Hypothalamus (tissue), 51 donors: ENCODE measurements at places on chromosomes 16 and 17.

DNA sequence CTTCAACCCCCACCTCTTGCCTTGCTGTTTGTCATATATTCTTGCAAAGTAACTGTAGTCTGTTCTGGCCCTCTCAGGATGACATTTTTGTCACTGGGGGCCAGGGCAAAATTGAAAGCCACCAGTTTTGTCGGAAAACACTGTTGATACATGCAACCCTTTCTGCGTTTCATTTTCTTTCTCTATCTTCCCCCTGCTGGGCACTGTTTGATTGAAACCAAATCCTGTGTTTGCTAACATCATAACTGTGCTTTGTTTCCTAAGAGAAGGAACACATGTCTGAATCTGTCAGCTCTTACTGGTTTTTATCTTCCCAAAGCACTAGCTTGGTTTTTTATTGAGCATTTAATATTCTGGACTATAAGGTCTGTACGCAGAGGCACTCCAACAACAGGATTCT, 11.7 kb upstream of the CPPED1 start:
- no peak for DNase-seq

DNA sequence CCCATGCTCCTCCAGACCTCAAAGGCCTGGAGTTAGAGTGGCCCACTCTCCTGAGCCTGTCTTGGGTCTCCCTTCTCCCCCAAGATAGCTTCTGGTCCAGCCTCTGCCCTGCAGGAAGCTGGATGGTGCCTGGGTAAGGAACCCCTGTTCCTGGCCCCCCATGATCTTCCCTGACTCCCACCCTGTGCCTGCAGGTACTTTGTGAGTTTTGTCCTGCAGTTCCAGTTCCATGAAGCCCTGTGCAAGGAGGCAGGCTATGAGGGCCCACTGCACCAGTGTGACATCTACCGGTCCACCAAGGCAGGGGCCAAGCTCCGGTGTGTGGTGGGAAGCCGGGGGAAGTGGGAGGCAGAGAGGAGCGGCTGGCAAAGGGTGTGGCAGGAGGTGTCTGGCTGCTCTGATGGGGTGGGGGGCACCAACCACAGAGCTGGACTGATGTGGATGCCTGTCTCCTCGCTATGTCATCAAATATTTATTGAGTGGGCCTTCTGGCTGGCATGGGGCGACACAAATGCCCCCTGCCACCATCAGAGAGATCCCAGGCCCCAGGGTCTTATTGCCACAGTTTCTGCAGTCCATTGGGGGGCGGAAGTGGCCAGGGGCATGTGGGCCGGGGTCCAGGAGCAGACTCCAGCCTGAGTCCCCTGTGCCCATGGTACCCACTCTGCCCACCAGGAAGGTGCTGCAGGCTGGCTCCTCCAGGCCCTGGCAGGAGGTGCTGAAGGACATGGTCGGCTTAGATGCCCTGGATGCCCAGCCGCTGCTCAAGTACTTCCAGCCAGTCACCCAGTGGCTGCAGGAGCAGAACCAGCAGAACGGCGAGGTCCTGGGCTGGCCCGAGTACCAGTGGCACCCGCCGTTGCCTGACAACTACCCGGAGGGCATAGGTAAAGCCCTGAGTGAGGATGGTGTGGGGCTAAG, 7.1 kb downstream of the ACE start:
- no peak for DNase-seq

GRCh38 chr16:50154420-50154950, 1.4 kb downstream of the TENT4B start:
- DNase-seq, result peak; percentile 30

DNA sequence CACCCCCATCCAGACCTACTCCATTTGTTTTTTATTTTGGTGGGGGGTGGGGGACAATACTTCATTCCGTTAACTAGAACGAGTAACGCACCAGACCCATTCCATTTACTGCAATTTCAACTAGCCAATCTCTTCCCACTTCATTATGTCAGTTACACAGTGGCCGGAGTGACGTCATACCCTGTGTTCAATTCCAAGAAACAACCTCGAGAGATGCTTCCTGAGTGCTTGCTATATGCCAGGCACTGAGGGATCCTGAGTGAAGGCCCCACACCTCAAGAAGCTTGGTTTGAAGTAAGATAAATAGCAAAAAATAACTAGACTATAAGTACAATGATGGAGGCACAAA, 9.1 kb upstream of the SIAH1 start:
- no peak for DNase-seq

- DNase-seq, result no peak
Measured at GRCh38 chr17:30519707-30520106, 42.5 kb downstream of the GOSR1 start.

DNA sequence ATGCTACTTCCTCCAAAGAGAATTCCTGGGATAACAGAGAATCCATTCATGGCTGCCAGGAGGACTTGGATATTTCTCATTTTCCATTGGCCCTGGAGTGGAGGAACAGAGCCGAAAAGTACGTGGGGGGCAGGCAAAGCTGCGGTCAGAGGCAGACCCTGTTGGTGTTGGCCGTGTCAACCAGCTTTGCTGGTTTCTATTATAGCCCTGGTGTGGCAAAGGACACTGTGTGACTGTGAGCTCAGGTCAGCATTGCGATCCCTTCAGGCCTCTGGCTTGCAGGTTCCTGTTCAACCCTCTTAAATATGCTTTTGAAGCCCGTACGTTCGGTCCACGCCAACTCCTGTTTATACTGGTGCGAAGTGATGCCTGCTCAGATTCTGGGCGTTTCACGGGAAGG, 596.2 kb downstream of the MAF start:
- peak; percentile 10 for DNase-seq

DNA sequence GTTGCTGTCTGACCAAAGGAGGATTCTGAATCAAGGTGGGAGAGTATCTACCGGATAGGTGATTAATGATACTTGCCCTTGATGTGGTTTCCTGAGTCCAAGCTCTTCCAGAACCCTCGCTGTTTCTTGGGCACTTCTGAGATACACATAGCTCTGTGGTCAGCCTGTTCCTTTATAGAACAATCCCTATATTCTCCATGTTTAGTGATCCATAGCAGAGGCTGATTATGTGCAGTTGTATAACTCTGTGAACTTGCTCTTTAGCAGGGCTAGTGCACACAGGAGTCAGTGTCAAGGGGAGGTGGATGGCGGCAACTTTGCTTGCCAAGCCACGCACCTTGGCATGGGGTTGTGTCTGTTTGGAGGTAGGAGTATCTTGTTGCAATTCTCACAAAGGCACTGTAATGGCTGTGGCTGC, 36.1 kb downstream of the ARL4D start:
- DNase-seq, result no peak

- DNase-seq, result no peak
Measured at GRCh38 chr17:4497101-4497824, 1.4 kb upstream of the SPNS2 start.

DNA sequence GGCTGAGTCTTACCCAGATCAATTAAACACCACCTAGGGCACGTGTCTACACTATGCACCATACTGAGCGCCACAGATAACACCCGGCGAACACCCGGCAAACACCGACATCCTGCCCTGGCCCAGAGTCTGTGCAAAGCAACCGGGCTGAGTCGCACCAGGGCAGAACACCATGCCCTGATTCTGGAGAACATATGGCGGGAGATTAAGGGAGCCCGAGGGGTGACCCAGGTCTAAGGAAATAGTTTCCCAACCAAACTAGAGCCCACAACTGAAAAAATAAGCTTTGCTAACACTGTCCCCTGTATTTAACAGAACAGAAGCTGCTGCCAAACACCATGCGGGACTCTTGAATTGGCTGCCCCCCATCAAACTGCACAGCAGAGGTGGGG, 22.1 kb downstream of the MYO18A start:
- DNase-seq, result no peak

DNA sequence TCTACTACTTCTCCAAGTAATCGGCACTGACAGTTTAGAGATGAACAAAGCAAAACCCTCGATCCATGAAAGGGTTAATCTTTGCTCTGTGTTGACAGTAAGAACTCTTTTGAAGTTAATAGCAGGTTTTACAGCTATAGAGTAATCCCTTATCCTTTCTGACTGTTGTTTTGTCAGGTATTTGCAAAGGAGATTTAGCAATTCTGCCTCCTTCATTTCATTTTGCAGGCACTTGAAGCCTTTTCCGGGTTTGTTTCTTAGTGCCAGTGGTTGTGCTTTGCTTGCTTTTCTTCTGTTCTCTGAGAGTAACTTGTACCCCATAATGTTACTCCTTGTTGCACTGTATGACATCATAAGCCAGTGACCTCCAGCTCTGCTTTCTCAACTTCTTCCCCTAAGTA, 64.5 kb downstream of the TANGO6 start:
- DNase-seq, result no peak

- DNase-seq, result no peak
Measured at GRCh38 chr17:39635614-39636176, 1.2 kb upstream of the STARD3 start.

DNA sequence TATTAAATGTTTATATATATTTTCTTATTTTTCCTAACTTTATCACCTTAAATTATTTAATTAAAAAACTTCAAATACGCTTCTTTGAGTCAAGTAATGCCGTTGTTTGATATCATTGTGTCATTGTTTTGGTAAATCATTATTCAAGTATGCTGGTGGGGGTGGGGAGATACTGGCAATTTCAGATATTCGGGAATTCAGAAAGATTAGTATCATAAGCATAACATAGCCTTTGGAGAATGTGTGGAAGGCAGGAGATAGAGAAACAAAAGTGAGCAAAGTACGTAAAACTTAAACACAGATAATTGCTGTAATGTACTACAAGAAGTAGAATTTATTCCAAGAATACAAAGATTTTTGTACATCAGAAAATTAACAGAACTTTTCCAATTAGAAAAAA, 49.8 kb downstream of the TANC2 start:
- DNase-seq, result no peak

DNA sequence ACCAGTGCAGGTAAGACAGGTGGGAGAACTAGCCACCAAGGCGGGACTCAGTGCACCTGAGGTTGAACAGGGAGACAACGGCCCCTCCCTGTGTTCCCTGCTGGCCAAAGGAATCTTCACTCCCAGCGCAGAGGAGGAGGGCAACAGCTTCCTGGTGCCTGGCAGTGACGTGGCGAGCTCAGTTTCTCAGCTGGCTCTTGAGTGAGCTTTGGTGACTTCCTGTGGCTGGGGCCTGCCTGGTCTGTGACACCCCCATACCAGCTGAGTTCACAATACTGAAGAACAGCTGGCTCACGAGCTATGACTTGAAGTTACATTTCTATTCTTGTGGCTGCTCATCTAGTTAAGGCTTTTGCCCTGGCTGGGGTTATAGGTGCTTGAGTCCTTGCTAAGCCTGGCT, 26.1 kb downstream of the WNT9B start:
- no peak for DNase-seq

- no peak for DNase-seq
Measured at GRCh38 chr16:50509521-50510341, 38.5 kb upstream of the NKD1 start.

- DNase-seq, result peak; percentile 51
Measured at GRCh38 chr16:592518-593306, 2.8 kb downstream of the RAB40C start.

GRCh38 chr17:78332991-78333390, 26.9 kb downstream of the SOCS3 start:
- DNase-seq, result no peak

DNA sequence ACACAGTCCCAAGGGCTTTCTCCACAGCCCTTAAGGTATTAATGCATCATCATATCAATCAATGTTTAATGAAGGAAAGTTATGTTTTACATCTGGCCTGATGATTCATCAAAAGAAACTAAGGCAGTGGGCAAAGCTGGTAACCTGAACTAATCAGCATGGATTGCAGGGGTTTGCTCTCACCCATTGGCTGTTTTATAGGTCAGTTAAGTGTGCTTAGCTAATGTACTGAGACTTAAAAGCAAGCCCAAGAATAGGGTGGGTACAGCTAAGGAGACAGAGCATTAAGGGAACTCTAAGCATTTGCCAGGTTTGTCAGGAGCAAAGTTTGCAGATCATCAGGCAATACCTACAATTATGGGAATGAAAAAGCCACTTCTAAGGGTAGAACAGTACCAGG, 1247.6 kb downstream of the CDH8 start:
- no peak for DNase-seq

GRCh38 chr17:57614742-57615141, 130.4 kb downstream of the CCDC182 start:
- DNase-seq, result no peak

DNA sequence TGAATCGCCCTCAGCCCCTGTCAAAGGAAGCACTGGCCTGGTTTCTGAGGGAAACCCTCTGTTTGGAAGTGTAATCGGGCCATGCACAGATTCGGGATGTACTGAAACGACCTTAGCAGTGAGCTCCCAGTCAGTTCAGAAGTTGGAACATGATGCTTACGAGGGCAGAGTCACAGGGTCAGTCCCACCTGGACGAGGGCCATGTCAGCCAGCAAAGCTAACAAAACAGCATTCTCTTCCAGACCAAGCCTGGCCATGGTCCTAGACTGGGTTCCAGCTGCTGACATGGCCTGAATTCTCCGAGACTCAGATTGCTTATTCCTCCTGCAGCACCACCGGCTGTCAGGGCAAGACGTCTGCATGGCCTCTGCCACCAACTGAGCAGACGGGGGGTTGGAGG, 192.2 kb upstream of the WSCD1 start:
- DNase-seq, result peak; percentile 21

GRCh38 chr16:347203-347602, 5.3 kb downstream of the AXIN1 start:
- no peak for DNase-seq

DNA sequence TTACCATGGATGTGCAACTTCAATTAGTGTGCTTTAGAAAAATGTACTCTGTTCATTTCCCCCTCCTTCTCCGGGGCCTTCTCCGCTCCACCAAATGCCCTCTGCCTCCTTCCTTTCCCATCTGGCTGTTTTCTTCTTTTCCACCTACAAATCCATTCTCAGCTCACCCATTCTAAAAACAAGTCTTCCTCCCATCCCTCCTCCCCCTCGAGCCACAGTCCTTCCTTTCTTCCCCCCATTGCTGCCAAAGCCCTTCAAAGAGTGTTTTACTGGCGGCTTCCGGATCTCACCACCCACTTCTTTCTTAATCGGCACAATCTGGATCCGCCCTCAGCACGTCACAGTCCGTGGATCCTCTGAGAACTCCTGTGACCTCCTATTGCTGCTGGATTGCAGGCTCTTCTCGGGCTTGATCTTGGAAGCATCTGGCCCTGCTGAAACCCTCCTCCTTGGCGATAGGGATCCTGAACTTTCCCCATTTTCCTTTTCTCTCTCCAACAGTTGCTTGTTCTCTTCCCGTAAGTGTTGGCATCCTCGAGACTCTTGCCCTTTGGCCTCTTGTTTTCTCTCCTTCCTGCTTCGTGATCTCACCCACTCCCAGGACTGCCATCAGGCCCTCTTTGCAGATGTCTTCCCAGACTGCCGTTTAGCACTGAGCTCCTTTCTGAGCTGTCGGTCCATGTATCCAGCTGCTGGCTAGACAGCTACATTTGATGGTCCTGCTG, 36.0 kb upstream of the FBXO47 start:
- no peak for DNase-seq

- no peak for DNase-seq
Measured at GRCh38 chr17:8222380-8222629, 11.9 kb upstream of the AURKB start.
